Anterior cingulate cortex (tissue), 58 donors: ENCODE measurements at places on chromosomes 3 and 15.

DNA sequence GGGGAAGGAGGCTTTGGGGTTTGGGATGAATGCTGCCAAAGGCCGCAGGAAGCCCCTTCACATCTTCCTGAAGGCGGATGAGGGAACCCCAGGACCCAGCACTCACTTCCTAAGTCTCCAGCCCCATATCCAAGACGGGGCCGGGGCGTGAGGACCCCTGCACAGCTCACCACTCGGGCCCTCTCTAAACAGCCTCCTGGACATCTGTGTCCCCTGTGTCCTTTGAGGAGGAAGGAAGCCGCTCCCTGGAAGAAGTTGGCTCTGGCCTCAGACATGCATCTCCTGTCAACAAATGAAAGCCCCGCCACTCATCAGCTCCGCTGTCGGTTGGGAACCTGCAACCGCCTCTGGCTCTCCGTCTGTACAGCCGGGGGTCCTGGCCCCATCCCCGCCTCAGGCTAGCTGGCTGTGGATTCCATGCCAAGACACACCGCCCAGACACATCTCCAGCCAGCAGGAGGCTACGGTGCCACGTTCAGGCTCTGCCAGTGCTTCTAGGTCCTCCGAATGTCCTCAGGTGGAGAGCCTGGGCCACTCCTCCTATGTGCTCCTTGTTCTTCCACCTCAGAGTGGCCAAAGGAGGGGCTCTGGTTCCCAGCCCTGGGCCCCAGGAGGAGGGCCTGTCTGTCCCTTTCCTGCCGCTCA lies 140.0 kb upstream of the MEF2A start:
- no peak for DNase-seq

DNA sequence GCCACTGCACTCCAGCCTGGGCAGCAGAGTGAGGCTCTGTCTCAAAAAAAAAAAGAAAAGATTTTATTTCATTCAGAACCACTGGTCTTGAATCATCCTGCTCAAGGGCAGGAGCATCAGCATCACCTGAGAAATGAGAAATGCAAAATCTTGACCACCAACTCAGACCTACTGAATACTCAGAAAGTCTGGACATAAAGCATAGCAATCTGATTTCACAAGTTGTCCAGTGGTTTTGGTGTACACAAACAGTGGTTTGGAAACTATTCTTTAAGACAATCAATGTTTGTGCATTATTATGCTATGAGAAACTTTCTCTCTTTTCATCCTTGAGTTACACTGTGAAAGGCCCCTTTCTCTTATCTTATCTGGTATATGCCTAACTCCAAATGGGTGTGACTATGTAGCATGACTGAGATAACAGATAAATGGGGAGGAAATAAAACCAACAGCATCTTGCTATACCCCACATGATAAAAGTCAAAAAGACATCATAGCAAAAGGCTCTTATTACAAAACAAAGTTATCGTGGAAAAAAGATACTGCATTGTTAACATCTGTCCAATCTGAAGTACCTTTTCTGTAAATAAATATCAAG lies 174.2 kb upstream of the STT3B start:
- no peak for DNase-seq

DNA sequence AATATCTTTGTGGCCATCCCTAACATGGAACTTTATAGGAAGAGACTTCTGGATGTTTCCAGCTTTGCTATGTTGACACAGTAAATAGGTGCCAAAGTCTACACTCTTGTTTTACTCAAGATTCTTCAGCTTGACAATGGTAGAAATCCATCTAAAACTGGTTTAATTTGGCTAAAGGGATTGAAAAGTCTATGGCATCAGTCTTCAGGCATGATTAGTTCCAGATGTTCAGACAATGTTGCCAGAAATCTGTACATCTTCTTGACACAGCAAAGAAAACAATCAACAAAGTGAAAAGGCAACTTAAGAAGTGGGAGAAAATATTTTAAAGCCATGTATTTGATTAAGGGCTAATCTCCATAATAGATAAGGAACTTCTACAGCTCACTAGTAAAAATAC lies 130.5 kb downstream of the LRRC3B start:
- no peak for DNase-seq

DNA sequence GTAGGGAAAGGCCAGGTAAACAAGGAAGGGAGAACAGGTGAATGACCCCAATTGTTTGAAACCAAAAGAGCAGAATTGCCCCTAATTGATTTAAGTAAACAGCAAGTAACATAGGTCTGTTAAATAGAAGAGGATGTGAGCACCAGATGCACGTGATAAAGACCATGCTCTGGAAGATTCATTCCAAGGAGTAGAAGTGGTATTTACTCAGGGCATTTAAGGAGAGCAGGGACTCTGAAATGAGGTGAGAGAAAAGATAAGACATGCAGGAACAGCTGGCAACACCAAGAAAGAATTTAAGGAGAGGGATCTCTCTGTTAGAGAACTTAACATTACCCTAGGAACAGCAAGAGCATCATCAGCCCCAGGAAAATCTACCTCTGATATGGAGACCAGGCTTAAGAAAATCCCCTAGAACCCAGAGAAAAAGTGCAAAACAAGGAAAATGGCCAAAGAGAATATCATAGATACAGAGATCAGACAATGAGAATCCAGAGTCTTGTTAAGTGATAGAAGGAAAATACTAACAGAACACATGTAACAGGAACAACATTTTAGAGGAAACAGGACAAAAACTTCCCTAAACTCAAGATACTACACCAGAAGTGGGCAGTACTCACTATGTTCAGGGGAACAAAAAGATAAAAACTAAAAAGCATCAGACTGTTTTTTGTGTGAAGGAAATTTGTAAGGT lies 6.4 kb downstream of the NUDT16 start:
- DNase-seq, result no peak

DNA sequence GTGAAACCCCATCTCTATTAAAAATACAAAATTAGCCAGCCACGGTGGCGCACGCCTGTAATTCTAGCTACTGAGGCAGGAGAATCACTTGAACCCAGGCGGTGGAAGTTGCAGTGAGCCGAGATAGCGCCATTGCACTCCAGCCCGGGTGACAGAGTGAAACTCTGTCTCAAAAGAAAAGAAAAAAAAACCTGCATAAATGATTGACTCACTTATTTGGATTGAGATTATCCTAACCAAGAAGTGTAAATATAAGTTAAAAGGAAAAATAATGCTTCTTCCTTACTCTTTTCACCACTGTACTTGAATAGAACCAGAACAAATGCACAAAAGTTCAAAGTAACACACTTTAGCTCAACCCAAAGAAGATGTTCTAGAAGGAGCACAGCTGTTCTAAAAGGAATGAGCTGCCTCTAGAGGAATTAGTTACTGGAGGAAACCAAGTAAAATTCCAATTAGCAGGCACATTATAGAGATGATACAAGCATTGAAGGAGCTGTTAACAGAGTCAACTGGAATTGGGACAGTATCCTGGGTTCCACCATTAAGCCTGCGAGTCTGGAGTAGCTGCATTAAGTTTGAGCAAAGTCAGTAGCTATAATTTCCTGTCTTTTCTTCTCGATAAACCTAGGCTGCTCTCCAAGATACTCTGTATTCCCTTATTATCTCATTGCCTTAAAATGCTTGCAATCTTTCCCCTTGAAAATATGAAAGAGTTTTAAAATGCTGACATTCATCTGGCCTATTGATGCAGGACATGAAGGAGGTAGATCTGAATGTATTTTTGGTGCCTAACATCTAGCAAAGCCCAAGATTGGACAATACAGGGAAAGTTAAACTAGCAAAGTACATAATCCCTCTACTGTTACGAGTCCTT lies 9.5 kb downstream of the MTHFS start:
- DNase-seq, result no peak

- DNase-seq, result no peak
Observed at GRCh38 chr15:52232327-52232726, 41.1 kb upstream of the GNB5 start.

DNA sequence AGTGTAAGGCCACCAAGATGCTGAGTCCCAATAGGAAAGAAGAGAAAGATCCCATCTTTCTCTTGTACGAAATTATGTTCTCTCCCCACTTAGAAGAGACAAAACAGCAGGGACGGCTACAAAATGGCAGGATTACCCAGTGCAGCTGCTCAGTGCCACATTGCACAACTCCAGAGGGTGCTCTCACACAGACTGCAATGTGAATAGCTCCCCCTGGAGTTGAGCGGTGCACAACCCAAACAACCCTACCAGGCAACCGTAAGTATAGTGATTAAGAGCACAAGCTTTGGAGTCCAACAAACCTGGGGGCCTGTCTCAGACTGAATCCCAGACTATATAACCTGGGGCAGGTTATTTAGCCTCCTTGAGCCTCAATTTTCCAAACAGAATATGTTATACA lies 3.1 kb upstream of the BHLHE40 start:
- DNase-seq, result no peak

DNA sequence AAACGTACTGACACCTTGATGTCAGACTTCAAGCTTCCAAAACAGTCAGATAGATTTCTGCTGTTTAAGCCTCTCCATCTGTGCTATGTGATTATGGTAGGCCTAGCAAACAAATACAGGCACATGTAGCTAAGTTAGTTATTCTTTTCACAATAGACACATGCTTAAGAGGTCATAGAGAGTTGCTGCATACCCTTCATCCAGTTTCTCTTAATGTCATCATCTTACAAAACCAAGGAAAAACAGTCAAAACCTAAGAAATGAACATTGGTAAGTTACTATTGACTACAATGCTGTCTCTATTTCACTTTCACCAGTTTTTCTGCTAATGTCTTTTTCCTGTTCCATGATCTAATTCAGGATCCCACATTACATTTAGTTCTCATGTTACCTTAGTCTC lies 946.8 kb downstream of the TUSC7 start:
- DNase-seq, result no peak

GRCh38 chr3:189606774-189607173 lies 24.4 kb upstream of the TP63 start:
- no peak for DNase-seq

- no peak for DNase-seq
Observed at GRCh38 chr15:33163816-33164215, 30.7 kb downstream of the FMN1 start.

- no peak for DNase-seq
Observed at GRCh38 chr3:143068059-143068458, 51.5 kb upstream of the CHST2 start.

DNA sequence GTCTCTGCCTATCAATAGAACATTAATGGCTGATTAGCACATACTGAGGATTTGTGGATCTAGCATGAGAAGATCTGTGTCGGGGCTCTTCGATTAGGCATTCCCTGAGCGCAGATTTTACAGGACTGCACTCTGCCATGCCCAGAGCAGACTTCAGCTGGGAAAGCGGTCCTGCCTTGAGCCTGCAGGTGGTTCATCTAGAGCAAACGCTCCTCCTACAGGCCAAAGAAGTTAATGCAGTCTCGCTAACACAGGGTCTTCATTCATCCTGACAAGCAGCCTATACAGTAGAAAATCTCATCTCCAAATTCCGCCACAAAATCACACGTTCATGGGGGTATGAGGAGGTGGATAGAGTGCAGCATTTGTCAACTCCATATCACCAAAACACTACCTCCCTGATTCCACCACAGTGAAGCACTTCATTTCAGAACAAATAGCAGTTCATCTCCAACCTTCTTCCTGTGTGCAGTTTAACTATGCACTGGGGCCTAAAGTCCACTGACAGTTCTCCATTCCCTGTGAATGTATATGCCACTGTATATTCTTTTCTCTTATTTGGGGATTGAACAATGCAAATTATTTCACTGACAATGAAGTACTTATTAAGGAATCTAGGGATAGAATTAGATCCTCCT lies 405.8 kb downstream of the IGSF11 start:
- peak; percentile 43 for DNase-seq

DNA sequence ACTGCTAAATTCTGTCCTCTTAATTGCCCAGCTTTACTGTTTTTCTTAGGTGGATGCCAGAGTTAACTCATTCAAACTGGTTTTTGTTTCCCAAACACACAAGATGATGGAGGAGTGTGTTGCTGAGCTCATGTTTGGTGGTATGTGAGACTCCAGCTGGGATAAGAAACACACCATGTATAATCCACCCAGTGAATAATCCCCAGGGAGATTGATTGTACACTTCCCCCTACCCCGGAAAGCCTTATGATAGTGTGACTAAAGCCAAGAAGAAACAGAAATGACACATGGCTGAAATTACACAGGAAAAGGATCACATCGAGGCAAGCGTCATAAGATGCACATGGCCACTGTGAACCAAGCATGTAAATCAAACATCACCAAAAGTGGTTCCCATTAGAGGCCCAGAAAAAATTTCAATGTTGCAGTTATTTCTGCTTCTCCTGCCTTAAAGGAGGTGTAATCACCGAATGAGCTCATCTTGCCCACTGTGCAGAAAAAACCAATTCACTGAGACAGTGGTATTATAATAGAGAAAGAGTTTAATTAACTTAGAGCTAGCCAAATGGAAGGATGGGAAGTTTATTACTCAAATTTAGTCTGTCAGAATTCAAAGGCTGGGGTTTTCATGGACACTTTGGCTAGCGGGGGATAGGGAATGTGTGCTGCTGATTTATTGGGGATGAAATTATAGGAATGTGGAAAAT lies 56.7 kb upstream of the MAGI1 start:
- DNase-seq, result no peak

DNA sequence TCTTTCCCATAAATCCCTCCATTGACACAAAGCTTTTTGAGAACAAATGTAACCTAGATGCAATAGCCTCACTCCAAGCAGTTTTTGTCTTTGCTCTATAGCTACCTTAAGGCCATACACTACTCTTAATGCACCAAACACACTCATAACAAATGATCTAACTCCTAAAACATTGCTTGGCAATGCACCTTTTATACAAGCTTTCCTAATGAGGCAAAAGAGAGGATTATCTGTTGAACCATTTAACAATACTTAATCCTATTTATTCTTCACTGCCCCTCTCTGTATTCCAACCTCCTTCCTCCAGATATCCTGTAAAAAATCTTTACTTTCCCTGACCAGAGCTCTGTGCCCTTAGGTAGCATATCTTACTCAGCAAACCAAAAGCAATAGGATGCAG lies 558.1 kb upstream of the MDFIC2 start:
- DNase-seq, result no peak

DNA sequence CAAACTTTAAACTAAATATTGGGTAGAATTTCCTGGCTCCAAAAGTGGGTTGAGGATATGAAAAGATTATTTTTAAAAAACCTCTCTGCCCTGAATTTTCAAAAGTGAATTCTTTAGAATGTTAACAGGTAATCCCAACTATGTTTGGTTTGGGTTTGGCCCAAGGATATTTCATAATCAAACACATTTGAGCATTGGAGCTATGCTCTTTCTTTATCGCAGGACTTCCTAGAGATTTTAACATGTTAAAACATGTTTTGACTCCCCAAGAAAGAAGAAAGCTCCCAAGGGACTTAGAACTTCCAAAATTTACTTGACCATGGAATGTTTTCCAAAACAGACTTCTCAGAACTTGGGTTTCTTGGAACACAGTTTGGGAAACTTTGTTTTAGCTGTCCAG lies 75.6 kb upstream of the SYNPR start:
- no peak for DNase-seq

- no peak for DNase-seq
Observed at GRCh38 chr15:87362531-87362930, 894.0 kb downstream of the NTRK3 start.

- no peak for DNase-seq
Observed at GRCh38 chr15:77688266-77688665, 55.6 kb upstream of the LINGO1 start.

DNA sequence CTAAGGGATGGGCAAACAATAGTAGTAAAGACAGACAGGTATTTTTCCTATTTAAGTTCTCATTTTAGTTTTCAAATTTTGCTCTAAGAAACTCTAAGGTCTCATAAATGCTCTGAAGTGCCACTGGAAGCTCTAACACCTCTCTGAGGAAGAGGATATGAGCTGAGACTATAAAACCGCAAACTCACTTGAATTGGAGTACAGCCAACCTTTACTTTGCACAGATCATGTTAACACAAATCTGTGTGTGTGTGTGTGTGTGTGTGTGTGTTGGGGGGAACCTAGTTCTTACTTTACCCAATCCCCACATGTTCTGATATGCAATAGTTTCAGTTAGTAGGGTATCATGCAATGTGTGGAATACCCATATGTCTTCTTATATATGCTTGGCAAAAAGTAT lies 446.8 kb downstream of the CHL1 start:
- DNase-seq, result no peak
